ENCODE measurements at places on chromosomes 6 and 20.

DNA sequence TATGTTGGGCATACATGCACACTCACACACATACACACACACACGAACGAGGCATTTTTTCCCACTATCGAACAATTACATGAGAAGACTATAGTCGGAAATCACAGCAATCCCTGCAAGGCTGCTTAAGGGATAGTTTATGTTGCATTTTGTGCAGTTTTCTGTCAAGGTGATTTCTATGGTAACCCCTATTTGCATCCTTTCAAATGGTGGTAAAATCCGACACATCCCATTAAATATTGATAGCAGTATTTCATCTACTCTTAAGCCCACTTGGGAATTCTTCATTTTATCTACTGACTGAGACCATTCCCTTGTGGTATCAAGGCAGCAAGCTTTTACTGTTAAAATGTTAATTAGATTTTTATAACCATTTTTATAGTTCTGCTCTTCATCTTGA lies 457.8 kb downstream of the HACE1 start:
- DNase-seq: no peak

DNA sequence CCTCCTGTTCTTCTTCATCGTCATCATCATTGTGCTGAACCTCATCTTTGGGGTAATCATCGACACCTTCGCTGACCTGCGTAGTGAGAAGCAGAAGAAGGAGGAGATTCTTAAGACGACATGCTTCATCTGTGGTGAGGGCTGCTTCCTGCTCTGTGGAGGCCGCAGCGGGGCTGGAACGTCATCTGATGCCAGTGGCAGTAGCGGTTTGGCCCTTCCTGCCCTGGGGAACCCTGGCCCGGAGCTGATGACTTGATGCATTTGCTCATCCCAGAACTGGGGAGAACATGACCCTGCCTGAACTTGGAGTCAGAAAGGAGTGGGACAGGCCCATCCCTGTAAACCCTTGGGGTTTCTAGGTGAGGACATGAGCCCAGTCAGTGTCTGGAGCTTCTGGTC lies 18.7 kb downstream of the UQCC2 start:
- peak; percentile 37 for DNase-seq

- no peak for DNase-seq
Observed at GRCh38 chr20:50501972-50502745, 8.0 kb upstream of the PTPN1 start.

- DNase-seq: no peak
Observed at GRCh38 chr6:85942844-85943243, 300.2 kb upstream of the SYNCRIP start.

DNA sequence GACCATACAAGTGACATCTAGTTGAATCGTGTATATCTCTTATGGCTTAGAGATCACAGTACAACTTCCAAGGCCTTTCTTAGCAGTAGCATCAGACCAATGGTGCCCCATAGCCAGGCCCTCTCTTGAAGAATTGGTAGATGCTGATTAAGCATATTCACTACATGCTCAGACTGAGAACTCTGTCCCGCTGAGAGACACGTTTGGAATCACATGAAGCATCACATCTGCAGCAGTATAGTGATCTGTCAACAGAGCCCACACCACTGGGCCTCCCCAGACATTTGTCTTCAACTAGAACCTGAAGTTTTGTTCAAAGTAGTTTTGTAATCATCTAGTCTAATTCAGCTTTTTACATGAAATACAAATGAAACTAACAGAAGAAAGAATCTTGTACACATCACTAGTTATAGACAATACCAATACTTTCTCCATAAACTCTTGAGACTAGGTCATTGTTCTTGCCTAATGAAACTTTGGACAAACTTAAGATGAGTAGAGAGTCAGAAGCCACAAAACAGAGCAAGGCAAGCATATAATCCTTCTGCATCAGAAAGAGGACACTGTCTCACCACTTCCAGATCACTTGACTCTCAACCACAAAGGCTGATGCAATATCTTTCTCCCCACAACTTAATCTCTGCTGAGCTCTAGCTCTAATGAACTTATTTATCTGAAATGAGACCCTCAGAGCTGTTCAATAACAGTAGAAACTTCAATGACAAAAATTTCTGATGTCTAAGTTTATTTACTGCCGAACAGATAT lies 182.7 kb downstream of the TBX18 start:
- DNase-seq: no peak

- DNase-seq: no peak
Observed at GRCh38 chr20:29430531-29430930, 1826.9 kb upstream of the DEFB115 start.

GRCh38 chr20:14093652-14094051 lies 98.3 kb downstream of the MACROD2 start:
- no peak for DNase-seq

- DNase-seq: no peak
Observed at GRCh38 chr6:111993342-111993741, 60.6 kb upstream of the CCN6 start.
